ENCODE measurements at places on chromosomes 3 and 15. TPM values are rescaled to one million over a fixed set of nuclear protein-coding genes. Genes with fewer than 3 reads are reported as not detected.

- DNase-seq, result no peak
These were observed 212.5 kb upstream of the COL8A1 start for GRCh38 chr3:99425930-99426329.

- DNase-seq, result no peak
These were observed 14.7 kb upstream of the CHD2 start for GRCh38 chr15:92885224-92886041.

- DNase-seq, result no peak
These were observed 86.7 kb upstream of the ZBED2 start for GRCh38 chr3:111681661-111682426.

- no peak for DNase-seq
These were observed 5.1 kb downstream of the ABHD5 start for GRCh38 chr3:43695863-43696262.

GRCh38 chr15:80586161-80586560 is 108.9 kb upstream of the ABHD17C start:
- no peak for DNase-seq

DNA sequence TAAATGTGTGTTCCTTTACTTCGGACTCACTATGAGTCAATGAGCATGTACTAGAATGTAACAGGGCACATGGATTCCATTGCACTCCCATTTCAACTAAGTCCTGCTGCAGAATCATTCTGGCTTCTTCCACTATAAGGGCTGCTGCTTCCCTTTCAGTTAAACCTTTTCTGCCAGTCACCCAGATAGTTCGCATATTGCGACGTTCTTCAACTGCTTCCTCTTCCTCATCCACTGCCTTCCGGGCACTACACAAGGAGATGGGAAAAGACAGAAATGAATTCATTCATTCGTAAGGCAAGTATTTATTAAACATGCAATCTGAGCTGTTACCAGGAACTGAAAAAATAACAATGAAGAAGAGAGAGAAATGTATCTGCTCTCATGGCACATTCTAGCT is 55.6 kb downstream of the POLQ start:
- no peak for DNase-seq

GRCh38 chr3:33111581-33111980 is 2.2 kb upstream of the CRTAP start:
- DNase-seq, result no peak

DNA sequence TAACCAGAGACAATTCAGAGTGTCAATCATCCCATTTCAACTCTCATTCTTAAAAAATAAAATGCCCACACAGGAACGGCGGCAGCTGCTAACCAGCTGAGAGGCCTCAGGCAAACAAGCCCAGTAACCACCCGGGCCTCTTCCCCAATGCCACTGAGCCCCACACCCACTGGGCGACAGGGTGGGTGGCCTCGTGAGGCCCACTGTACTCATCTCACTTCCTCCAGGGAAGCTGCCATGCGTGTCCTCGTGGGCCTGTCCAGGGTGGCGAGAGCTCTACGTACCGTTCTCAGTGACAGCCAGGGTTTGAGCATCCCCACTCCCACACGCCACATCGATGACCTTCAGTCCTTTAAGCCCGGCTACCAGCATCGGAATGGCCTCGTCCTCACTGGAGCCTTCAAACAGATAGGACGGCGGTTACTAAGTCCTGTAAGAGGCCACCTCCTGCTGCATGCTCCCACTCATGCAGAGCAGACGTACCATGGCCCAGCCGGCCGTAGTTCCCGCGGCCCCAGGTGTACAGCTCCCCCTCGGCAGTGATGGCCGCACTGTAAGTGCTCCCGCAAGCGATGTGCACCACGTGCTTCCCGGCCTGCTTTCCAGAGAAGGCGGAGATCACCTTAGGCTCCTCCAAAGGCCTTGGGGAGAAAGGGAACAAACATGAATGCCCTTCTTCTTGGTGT is 56.5 kb downstream of the HERC2 start:
- no peak for DNase-seq

- DNase-seq, result no peak
These were observed 47.0 kb downstream of the BOC start for GRCh38 chr3:113258361-113258760.

DNA sequence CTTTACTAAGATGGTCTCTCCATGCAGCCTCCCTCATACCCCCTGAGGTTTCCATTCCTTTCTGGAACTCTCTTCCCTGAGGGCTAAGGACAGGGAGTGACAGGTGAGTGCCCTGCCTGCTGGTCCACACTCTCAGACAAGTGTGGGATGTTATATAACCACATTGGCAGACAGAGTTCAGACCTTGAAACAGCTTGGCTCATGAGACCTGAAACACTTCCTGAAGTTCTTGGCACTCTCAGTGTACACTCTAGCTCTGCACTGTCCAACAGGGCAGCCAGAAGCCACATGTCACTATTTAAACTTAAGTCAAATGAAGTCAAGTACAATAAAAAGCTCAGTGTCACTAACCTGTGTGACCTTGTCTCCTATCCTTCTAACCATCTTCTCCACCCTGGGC is 188.5 kb downstream of the ZNF621 start:
- DNase-seq, result no peak

- DNase-seq, result no peak
These were observed 740.9 kb upstream of the LMCD1 start for GRCh38 chr3:7760718-7761117.

- DNase-seq, result no peak
These were observed 148.6 kb downstream of the MEIS2 start for GRCh38 chr15:36951731-36952247.

- no peak for DNase-seq
These were observed 46.8 kb downstream of the MYO5A start for GRCh38 chr15:52481915-52482314.

DNA sequence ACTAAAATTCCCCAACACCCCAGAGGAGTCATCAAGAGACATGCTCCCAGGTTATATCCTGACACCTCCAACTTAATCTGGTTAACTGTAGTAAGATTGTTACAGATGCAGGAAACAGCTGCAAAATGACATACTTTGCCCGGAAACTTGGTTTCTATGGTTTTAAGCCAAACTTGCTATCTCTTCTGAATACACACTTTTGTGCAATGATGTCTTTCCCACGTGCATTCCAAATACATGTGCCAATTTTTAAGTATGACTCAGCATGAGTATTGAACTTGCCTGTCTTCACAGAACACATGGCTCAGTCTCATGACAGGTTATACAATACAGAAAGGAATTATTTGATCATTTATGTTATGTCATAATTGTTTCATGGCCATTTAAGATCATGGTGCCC is 207.0 kb upstream of the DCBLD2 start:
- no peak for DNase-seq

DNA sequence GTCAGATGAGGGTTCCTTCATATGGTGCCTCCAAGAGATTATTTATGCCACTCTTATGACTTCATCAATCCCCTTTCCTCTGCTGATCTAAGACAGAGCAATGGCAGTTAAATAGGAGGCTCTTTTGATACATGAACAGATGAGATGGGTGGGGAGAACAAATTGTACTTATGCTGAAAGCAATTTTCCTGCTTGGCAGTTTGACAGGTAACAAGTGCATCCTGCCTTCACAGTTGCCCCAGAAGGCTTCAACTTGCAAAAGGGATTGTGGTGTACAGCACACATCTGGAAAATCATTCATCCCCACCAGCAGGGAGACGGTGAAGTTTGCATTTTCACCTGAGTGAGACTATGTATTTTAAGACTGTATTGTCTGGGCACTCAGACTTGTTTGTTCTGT is 27.3 kb downstream of the ENTPD3 start:
- DNase-seq, result no peak

DNA sequence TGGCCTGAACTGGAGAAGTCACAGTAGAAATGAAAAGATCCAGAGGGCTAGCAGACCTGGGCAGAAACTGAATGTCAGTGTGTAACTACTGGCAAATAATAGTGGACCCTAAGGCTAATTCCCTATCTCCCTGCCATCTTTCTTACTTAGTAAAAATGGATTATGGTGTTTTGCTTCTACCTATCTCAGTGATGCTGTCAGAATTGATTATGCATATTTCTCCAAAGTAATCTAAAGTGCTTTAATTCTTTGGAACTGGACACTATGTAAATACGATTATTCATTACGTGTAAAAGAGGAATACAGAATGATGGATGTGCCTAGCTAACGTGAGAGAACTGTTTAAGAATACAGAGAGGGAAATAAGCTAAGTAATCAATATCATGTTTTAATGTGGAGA is 651.9 kb downstream of the NLGN1 start:
- DNase-seq, result no peak

DNA sequence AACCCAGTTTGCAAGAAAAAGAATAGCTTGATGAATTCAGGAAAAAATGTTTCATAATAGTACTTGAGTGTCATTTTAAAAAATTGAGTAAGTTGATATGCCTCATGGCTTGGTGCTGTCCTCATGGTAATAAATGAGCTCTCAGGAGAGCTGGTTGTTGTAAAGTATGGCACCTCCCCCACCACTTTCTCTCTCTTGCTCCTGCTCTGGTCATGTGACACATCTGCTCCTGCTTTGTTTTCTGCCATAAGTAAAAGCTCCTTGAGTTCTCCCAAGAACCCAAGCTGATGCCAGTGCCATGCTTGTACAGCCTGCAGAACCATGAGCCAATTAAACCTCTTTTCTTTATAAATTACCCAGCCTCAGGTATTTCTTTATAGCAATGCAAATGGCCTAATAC is 108.8 kb upstream of the CRBN start:
- no peak for DNase-seq

DNA sequence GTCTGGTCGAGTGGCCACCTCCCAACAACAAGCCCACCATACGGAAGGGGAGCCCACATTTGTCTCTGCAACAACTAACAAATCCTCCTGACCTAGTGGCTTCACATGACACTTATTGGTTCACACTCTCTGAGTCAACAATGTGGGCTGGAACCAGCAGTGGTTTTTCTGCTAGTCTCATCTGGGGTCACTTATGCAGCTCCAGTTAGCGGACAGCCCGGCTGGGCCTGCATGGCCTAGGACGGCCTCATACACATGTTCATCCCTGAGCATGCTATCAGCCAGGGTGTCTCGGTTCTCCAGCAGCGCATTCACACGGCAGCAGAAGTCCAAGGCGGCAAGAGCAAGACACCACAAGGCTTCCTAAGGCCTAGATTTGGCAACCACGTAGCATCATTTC is 281.7 kb downstream of the XXYLT1 start:
- DNase-seq, result no peak

- peak; percentile 72 for DNase-seq
These were observed 33.4 kb downstream of the PRKCD start for GRCh38 chr3:53194210-53195065.

PLIN1 gene
- polyA plus RNA-seq, result 6.9 TPM

MYRIP gene
- polyA plus RNA-seq, result 0.90 TPM

RYR3 gene
- 8.3 TPM for polyA plus RNA-seq

FBXL22 gene
- polyA plus RNA-seq, result 0.17 TPM

OR5K2 gene
- polyA plus RNA-seq, result not detected
